KBM-7 (cell line): ENCODE measurements at places on chromosomes 3 and 15.

- no peak for DNase-seq
Observed at GRCh38 chr3:44902628-44903027, 28.2 kb downstream of the TGM4 start.

- DNase-seq, result no peak
Observed at GRCh38 chr15:84832448-84833040, 15.4 kb downstream of the ALPK3 start.

GRCh38 chr3:9852528-9852927 is 8.7 kb upstream of the RPUSD3 start:
- DNase-seq, result no peak

GRCh38 chr15:62881056-62881455 is 161.5 kb upstream of the TPM1 start:
- DNase-seq, result no peak

DNA sequence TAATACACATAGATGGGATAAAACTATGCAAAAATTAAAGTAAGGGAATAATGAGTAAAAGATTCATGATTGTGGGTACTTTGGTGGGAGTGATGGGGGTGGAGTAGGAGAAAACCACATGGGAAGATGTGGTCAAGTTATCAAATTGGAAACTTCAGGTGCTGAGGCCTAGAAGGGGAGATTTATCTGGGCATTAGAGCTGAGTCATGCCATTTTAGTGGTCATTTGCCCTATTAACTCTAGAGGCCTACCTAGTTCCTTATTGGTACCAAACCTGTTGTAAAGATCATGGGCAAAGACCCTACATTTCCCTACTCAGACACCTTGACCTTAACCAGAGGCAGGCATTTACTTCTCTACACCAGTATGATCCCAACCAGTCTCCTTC is 125.9 kb upstream of the BCL6 start:
- DNase-seq, result no peak
